ENCODE measurements at places on chromosomes 16 and 17.

GRCh38 chr16:61042737-61043136 lies 993.5 kb downstream of the CDH8 start:
- no peak for DNase-seq

GRCh38 chr17:62600805-62601204 lies 26.7 kb upstream of the MRC2 start:
- DNase-seq, result no peak

DNA sequence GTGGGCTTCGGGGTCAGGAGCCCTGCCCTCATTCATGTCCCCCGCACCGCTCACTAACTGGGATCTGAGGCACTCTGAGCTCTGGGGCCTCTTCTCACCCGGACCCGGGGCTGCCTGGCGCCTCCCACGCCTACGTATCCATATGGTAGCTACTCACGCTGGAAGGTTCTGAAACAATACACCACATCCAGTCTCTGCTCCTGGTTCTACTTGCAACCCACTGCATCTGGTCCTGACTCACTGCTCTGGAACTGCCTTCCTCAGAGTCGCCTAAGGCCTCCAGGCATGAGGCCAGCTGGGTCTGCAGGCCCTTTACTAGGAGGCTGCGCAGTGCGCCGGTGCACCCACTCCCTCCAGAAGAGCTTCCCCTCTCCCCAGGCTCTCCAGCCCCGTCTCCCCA lies 18.1 kb downstream of the USP36 start:
- no peak for DNase-seq

GRCh38 chr17:62098623-62099231 lies 33.6 kb upstream of the MED13 start:
- DNase-seq, result no peak

DNA sequence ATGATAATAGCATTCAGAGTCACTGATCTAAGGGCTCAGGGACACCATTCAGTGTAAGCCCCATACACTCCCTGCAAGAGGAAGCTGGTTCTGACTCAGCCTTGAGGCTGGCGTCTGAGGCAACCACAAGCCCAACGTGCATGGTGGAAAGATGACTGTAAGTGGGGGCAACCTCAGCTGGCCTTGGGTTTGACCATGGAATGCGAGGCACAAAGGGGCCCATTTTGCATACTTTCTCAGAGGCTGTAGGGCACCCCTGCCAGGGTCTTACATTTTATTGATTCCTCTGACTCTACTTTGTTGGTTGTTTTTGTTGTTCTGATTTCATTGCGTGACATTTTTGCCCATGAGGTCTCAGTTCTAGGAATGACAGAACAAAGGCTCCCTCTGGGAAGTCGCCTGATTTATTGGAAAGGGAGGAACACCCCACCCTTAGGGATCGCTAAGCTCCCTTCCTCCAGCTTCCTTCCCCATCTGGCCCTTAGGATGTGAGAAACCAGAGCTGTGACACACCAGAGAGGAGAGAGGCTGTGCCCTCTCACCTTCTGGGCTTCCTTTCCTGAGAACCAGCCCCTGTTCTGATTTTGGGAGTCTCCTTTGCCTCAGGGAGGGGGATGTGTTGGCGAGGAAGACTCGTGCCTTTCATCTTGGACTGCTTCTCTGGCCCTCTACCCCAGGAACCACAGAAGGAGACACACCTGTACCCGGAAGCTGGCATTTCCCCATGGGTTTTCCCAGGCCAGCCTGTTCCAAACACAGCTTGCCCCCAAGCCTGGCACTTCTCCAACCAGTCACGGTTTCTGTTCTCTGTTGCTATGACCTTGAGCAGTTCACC lies 5.6 kb upstream of the CIITA start:
- peak; percentile 13 for DNase-seq

DNA sequence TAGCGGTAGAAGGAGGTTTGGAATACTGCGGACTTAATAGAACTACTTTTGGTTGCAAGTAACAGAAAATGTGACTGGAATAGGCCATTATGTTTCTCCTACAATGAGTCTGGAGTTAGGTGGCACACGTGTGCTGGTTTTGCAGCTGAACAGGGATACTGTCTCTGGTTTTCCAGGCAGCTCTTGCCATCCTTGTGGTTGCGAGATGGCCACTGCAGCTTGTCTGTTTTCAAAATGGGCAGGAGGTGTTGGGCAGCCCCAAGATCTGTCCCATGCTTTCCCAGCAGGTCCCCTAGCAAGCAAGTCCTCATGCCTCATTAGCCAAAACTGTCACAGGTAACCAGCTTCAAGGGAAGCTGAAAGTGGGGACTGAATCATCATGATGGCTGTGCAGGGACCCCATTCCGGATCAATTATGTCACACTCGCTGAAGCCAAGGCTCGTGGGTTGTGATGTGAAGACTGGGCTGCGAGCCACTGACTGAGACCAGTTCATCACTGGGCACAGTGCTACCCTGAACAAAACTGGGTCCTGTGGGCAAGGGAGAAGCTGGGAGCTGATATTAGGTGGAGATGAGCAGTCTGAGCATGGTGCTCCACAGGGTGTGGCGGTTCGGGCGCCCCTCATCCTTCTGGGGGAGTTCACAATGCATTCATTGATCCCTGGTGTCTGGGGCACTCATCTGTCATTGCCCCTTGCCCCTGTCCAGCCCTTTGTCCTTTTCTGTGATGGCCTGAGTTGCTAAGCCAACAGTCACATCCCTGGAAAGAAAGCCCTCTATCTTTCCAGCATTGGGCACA lies 82.1 kb downstream of the KSR1 start:
- DNase-seq, result no peak

GRCh38 chr16:10731790-10732189 lies 11.9 kb upstream of the NUBP1 start:
- no peak for DNase-seq

- DNase-seq, result no peak
These were observed 24.0 kb upstream of the SREBF1 start for GRCh38 chr17:17860766-17861107.

DNA sequence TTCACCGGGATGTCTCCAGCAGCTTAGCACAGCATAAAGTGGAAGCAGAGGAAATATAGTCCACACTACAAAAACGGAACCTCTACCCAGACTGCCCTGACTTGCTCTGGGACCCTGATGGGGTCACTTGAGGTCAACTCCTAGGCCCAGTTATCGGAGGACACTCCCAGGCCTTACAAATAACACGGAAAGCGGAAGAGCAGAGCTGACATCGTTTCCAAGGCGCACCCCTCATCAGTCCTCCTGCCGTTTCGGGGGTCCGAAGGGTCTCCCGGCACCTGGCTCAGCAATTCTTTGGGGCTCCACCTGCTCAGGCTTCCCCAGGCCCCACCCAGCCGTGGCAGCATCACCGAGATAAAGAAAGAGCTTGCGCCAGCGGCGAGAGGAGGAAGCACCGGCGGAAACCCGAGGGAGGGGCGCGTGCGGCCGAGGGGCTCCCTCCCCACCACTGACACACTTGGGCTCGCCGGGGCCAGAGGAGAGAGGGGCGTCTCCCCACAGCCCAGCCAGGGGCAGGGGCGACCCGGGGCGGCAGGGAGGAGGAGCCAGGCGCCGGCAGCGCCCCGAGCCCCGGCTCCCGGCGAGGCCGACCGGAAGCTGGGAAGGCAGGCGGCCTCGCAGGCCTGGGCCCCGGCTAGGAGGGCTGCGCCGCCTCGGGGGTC lies 727 bp downstream of the CORO7 start:
- no peak for DNase-seq

GRCh38 chr17:30997842-30998241 lies 27.0 kb downstream of the RNF135 start:
- no peak for DNase-seq

DNA sequence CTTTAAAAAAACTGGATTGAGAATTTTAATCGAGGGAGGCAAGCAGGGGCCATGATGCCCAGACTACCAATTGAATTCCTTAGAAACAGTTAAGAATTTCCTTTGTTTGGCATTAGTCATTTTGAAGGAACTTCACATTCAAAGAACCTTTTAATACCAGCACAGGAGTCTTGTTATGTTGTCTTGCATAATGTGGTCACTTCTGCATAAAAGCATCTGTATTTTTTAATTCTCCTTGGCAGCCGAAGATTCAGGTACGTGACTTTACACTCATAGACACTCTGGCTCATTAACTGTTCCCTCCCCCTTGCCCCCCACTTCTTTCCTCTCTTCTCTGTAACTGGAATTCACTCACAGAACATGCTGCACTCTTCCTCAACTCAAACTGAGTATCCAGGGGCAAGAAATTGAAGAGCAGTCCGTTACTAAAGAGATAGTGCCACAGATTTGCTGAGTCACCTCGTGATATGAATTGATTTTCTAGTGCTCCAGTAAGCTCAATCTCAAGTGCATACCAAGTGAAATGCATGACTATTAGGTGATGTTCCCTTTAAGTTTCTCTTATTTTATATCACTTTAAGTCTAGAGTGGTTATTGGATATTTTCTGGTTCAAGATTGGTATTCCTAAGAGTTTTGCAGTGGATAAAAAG lies 572.2 kb upstream of the SOX9 start:
- DNase-seq, result no peak

- DNase-seq, result no peak
These were observed 28.5 kb downstream of the STAT5B start for GRCh38 chr17:42247734-42248133.

DNA sequence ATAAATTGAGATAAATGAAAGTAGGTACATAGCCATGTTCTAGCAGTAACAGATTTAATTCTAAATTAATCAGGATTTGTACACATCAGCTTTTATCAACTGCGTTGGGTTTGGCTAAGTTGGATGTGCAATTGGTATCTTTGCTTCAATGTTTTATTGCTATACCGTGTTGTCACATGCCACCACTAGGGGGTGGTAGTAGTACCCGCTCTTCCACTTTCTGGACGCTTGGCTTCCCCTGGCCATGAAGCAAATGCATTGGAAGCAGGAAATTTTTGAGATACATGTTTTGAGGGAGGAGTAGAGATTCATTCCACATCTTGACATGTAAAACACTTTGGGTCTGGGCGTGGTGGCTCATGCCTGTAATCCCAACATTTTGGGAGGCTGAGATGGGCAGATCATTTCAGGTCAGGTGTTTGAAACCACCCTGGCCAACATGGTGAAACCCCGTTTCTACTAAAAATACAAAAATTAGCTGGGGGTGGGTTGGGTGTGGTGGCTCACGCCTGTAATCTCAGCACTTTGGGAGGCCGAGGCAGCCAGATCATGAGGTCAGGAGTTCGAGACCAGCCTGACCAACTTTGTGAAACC lies 58.6 kb downstream of the EMP2 start:
- no peak for DNase-seq

- DNase-seq, result no peak
These were observed 387.3 kb downstream of the MAF start for GRCh38 chr16:79213214-79213613.

DNA sequence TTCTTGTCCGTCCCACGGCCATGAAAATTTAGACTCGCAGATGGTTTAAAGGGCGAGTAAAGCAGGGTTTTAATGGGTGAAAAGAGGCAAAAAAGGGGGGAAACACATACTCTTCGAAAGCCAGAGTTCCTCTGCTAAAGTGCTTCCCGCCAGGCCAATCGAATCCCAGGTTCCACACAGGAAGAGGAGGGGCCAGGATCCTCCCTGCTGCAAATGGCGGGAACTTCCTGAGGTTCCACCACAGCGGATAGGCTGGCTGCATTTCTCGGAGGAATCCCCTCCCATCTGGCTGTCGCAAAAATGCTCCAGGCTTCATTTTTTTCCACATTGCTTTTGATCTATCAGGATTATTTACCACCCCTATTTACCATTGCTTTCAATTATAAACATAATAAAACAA lies 670.1 kb upstream of the CA10 start:
- DNase-seq, result no peak
